ENCODE measurements at places on chromosomes 5 and 9.

GRCh38 chr5:118326481-118327045, 661.8 kb downstream of the DTWD2 start:
- DNase-seq, result no peak

GRCh38 chr5:167822241-167822640, 469.2 kb upstream of the WWC1 start:
- DNase-seq, result no peak

DNA sequence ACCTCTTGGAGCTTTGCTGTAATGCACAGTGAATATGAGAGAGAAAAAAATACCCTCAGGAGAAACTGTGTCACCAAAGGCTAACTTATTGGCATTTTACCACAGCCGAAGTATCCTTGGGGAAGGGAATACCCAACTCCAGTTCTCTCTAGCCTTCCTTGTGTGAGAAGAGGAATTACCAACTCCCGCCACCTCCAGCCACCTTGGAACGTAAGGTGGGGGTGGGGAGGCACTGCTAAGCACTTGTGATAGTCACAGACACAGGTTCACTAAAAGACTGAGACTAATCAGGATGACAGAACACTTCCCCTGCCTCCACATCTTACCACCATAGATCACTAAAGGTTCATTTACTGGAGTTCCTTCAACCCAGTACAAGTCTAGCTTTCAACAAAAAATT, 102.0 kb upstream of the ADAMTS19 start:
- DNase-seq, result no peak

GRCh38 chr9:86550401-86550800, 196.2 kb upstream of the TUT7 start:
- DNase-seq, result no peak

- DNase-seq, result no peak
Measured at GRCh38 chr5:108046955-108047670, 334.8 kb downstream of the FBXL17 start.

GRCh38 chr9:107827304-107827703, 337.7 kb upstream of the KLF4 start:
- no peak for DNase-seq

GRCh38 chr9:71663931-71664459, 104.3 kb downstream of the CEMIP2 start:
- no peak for DNase-seq

- DNase-seq, result no peak
Measured at GRCh38 chr9:134719331-134719730, 77.7 kb downstream of the COL5A1 start.

DNA sequence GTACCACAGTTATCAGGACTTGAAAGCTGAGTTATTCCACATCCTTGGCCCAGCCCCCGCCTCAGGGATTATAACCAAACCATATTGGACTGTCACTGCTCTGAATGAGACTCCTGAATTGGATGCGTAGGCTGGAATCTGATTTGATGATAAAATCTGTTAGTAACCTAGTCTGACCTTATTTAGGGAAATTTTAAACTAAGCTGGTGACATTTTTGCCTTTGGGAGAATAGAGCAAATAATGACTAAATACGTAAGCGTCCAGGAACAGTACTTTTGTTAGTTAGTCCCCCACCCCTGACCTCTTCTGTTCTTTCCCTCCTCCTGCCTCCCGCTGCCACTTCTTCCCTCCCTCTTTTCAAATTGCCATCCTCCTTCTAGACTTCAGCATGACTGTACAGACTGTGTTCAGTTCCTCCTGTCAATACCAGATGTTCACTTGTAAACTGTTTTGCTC, 92.6 kb downstream of the TLE4 start:
- no peak for DNase-seq

DNA sequence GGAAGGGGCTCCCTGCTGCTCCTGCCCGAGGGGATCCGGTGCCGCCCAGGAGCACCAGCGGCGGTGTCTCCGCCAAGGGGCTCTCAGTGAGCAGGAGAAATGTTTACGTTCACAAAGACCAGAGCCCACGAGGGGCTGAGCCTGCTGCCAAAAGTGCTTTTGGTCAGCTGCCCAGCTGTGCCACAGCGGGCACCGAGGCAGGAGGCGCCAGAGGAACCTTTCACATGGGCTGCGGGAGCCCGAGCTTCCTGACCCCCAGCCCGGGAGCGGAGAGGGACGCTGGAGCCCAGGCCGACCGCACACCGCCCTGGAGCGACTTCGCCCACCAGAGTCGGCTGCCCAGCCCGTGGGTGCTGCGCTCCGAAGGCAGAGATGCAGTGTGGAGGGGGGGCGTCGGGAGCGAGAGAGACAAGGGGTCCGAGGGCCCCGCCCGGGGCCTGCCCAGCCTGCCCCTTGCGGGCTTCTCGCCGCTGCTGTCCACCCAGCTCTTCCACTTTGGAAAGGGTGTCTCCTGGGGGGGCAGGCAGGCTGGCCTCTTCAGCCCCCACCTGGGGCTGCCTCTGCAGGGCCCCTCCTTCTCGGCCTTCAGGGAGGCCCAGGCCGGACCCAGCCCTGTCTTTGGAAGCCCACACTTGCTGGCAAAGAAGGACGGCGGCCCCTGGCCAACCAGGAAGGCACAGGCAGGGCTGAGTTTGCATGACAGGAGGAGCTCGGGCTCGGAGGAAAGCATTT, 7.9 kb downstream of the PPP1R26 start:
- DNase-seq, result no peak

DNA sequence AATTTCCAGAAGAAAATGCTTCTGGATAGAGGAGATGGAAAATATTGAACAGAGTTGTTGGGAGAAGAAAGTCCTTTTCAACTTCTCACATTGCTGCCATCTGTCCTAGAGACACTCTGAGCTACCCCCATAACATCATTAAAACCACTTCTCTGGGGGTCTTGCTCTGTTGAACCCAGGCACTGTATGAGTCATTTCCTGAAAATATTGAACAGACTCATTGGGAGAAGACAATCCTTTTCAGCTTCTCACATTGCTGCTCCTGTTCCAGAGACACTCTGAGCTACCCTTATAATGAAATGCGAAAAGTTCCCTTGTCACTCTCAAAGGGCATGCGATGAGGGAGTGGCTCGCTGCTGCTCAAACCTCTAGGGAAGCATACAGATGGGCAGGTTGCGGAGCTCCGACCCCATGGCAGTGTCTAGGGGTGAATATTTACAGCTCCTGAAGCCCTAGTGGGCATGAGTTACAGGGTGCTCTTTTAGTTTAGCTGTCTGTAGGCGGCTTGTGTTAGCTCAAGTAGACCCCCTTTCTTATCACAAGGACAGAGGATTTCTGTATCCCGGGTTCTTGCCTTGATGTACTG, 90.7 kb downstream of the CDKN2A start:
- no peak for DNase-seq

GRCh38 chr5:38045446-38045845, 205.6 kb upstream of the GDNF start:
- DNase-seq, result no peak

DNA sequence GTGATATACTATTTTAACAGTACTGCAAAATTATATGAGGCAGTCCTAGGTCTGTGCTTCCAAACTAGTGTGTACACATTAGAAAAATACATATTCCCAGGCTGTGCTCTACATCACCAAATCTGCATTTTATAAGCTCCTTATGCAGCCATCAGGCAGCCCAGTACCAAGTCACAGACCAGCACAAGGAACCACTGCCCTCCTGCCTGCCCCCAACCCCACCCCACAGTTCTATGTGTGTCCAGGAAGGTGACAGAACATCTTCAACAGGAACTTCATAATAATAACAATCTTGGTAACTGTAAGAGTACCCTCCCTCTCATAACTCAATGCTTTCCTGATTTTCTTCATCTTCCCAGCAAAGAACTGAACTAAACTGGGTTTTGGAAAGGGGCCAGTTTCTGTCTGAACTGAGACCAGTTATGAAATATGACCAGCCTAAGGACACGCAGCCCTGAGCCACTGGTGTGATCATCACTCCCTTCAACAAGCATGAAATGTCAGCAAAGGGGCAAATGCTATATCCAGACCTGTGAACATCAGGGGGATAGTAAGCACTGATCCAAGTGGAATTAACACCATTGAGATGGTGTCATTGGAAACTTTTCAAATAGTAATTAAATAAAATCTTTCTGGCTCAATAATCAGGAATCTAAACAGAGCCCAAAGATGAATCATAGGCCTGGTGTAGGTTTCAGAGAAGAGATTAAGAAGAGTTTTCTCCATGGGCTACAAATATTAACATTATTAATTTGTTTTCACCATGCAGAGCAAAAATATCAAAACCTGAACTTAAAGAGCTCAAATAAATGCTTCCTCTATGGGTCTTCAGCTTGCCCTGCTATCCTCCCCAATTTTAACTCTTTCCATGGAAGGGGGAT, 82.1 kb downstream of the DPYSL3 start:
- DNase-seq, result no peak

- no peak for DNase-seq
Measured at GRCh38 chr5:33362915-33363314, 77.8 kb upstream of the TARS1 start.

- no peak for DNase-seq
Measured at GRCh38 chr9:137656416-137656815, 37.6 kb downstream of the EHMT1 start.

- peak; percentile 76 for DNase-seq
Measured at GRCh38 chr5:180784497-180785097, 18.0 kb downstream of the MGAT1 start.

GRCh38 chr5:177163500-177163899, 29.9 kb downstream of the NSD1 start:
- no peak for DNase-seq

- DNase-seq, result peak; percentile 26
Measured at GRCh38 chr5:131171276-131171810, 599 bp downstream of the LYRM7 start.

DNA sequence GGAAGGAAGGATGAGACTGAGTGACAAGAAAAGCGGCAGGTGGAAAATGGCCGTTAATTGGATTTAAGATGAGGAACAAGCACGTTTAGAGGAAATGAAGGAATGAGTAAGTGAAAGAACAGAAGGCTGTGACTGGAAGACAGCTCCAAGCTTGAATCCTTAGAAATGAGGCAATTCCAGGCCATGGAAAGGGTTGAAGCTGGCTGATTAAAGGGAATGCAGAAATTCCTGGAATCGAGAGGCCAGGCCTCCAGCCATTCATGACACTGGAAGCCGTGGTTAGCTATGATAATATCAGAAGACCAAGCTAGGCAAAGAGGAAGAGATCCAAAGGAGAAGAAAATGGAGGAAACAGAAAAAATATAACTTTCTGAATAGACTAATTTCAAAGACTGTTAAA, 84.2 kb downstream of the ARL15 start:
- DNase-seq, result no peak

DNA sequence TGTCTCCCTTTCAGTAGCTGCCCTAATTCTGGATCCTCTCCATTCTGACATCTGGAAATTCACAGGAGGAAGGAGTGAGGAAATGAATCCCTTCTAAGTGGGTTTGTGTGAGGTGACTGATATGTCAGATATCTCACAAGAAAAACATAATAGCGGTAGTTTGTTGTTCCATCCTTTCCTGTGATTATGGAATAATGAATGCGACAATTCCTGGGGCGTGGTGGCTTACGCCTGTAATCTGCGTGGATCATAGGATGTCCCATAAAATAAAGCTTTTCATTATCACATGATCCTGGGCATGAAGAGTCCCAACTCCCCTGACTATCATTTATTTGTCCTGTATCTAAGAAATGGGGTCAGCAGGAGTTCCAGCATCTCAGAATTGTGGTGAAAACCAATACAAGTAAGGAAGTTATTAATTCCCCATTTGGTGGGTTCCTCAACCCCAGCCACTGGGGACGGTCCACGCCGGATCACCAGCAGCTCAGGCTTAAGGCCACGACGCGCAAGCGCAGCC, 375 bp upstream of the C5orf24 start:
- DNase-seq, result no peak

GRCh38 chr5:151270599-151270998, 17.6 kb downstream of the GM2A start:
- DNase-seq, result peak; percentile 36

DNA sequence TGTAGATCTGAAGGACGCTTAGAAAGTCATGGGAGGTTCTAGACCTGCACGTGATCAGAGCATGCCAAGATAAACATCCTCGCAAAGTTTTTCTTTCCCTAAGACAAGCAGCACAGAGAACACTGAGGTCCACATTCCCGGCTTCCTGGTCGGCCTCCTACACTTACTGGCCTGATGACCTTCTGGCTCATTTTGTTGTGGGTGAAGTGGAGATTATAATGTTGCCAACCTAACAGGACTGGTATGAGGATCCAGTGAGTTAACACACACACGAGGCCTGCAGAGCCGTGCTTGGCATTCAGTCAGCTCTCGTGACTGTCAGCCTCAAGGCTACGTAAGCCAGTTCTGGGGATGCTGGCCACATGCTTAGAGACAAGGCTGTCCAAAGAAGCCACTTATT, 186.0 kb downstream of the TENT4A start:
- no peak for DNase-seq

DNA sequence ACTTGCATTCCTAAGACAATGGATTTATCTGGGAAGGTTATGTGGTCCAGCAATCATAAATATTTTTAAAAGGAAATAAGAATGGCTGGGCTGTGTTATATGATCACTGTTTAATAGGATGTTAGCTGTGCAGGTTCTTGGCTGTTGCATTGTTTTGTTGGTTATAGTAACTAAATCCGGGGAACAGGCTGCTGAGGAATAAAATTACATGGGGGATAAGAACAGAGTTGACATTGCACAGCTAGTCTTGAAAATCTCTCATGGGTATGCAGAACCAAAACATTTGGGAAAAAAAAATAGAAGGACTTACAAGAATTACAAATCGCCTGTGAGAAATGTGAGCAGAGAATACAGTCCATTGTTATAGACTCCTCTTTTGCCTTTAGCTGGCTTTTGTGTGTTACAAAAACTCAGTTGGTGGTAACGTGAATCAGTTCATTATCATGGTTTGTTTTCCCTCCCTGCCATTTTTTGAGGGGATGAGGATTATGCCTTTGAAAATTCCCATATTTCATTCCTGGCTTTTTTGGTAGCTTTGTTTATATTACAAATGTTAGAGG, 375.3 kb upstream of the DAB2 start:
- DNase-seq, result no peak

- no peak for DNase-seq
Measured at GRCh38 chr5:113512341-113512740, 1.2 kb upstream of the YTHDC2 start.

DNA sequence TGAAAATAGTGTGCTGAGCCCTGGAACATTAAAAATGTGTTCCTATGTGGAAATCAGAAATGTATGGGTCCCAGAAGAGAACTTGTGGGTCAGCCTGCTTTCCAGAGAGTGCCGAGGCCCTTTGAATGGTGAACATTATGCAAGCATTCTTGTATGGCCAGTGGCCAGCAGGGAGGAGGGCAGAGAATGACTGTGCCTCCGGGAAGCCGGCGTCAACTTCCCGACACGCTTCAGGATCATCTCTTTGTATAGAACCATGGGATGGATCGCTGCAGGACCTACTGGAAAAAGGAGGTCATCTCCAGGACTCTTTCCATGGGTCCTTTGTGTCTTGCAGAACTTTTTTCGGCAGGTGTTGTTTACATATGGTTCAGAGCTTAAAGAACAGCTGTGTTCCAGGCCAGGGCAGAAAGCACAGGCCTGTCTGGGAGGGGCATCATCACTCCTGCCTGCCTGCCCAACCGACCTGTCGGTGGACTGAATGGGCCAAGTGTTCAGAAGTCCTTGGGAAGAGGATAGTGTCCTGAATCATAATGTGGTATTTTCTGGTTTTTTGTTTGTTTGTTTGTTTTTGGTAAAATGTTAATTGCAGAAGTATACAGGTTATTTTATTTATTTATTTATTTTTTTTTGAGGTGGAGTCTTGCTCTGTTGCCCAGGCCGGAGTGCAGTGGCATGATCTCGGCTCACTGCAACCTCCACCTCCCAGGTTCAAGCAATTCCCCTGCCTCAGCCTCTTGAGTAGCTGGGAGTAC, 9.0 kb downstream of the PRRC2B start:
- no peak for DNase-seq

GRCh38 chr9:89919171-89919681, 314.4 kb downstream of the GADD45G start:
- DNase-seq, result peak; percentile 48

All from stimulated activated CD4-positive, alpha-beta T cell treated with anti-CD3 and anti-CD28 coated beads, Interleukin-4, amount 100 ng/mL, for 24 hours (primary cell).